ENCODE measurements at places on chromosomes 2 and 18. TPM values are rescaled to one million over a fixed set of nuclear protein-coding genes. Genes with fewer than 3 reads are reported as not detected.

DNA sequence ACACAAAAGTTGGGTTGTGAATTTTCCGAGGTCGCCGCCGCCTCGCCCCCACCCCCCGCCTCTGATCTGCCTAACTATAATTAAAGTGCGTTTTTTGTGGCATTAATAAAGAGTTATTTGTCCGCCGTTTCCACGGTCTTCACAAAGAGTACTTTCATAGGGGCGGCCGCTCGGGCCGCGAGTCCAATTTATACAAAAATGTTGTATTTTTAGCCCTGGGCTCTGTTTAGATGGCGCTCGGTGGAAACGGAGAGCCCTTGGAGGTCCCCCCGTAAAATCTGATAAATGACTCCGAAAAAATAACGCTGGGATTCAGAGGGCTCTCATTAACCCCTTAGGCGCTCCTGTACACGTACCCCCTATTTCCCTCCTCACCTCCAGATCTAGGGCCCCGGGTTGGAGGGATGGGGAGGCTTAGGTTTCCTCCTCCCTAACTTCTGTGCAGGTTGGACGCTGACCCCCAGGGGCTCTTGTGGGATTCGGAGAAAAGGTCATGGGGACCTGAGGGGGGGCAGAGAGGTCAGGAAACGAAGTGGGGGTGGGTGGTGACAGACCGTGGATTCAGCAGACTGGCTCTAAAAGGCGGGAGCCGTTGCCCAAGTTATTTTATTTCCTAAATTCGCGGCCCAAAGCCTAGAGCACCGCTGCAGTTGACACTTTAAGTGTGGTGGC, 1.9 kb downstream of the CYP26B1 start:
- peak; percentile 89 for DNase-seq

DNA sequence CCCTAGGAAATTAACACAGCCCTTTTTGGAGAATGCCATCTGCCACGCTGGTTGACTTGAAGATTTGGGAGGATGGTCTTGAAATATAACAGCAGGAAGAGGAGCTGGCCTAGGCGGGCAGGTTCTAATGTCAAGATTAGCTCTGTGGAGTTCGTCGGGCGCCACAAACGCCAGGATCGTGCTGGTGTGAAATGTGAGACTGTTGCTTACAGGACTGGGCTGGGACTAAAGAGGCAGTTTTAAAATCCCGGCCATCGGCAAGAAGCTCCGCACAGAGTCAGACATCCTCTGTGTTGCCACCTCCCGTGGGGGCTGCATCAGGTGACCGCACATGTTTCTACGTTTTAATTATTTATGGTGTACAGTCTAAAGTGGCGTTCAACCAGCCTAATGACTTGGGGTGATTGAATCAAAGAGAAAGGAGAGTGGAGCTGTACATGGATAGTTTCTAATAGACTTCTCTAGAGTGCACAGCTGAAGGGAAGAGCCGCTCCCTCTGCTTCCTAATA, 99.4 kb upstream of the BCL11A start:
- no peak for DNase-seq

- no peak for DNase-seq
Measured at GRCh38 chr2:19158896-19159295, 199.5 kb downstream of the OSR1 start.

DNA sequence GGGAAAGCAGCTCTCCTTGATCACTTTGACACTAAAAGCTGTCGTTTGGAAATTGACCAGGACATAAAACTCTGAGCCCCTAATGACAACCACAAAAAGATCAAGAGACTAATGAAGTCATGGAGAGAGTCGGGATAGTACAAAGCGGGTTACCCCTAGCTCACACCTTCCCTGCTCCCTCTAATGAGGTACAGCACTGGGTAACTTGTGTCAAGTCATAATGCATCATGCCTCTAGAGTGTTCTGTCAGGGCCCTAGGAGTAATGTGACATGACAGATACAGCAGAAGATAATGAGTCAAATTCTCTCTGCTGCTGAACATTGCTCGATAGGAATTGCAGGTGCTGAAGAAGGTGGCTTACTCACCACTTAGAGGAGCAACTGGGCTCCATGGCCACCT, 130.7 kb downstream of the AQP4 start:
- peak; percentile 50 for DNase-seq

The SRD5A2 gene
- total RNA-seq, result not detected

The CAPN14 gene
- total RNA-seq, result not detected

- DNase-seq, result no peak
Measured at GRCh38 chr2:156021146-156022040, 311.1 kb downstream of the NR4A2 start.

The VWA3B gene
- total RNA-seq, result not detected

The MBOAT2 gene
- 14.6 TPM for total RNA-seq

DNA sequence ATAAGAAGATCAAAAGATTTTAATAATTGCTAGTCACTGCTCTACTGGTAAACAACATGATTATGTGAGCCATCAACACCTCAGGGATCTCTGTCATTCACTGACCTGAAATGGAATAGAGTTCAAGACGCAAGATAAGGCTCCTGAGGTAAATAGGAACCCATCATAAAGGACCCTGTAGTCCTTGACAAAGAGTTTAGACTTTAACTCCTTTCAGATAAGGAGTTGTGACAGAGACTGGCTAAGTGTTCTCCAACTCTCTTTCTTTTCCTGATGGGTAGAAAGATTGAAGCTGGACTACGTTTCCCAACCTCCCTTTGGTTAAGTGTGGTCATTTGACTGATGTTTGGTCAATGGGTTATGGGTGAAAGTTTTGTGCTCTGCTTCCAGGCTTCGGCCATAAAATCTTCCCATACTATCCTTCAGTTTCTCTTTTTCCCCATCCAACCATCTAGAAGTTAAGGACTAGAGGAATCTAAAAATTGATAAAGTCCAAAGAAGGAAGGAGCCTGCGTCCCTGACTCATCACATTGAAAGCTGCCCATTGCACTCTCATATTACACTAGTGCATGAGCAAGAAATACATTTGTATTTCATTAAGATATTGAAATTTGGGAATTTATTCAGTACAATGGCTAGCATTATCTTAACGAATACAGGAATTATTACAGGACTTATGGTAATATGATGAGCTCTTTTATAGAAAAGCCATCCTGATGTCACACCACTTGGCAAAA, 293.7 kb upstream of the ACVR2A start:
- DNase-seq, result no peak

DNA sequence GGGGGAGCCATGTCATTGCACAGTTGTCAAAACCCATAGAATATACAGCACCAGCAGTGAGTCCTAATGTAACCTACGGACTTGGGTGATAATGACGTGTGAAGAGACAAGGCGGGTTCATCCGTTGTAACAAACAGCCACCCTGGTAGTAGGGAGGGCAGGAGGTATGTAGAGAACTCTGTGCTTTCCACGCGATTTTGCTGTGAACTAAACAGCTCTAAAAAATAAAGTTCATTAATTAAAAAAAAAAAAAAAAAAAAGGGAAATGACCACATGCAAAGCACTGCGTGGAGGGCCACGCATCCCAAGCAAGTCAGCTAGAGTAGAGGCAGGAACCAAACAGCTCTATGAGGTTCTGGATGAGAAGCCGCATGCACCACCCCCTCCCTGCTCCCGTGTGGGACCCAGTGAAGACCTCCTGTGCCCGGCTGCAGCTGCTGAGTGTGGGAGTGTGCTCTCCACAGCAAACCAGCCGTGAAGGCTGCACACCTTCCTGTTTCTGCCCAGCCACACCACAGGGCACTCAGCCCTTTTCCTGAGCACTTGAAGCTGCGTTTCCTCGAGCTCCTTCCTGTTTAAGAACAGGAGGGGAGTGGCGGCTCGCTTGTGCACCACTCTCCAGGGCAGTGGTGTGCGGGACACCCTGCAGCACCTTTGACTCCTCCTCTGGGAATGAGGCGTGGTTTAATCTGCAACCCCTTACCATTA, 65.6 kb downstream of the ODC1 start:
- DNase-seq, result no peak

DNA sequence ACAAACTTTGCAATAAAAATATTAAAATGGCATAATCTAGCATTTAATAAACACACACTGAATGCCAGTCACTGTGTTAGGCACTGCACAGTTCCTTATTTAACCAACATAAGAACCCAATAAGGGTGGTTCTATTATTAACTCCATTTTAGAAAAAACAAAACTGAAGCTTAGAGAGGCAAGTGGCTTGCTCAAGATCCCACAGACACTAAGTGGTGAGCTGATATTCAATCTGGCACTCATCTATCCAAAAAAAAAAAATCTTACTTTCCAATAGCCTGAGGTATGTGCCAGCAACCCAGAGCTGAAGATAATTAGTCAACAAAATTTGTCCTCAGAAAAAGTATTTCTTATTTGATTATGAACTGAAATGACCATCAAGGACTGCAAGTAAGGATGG, 799 bp downstream of the CYTIP start:
- DNase-seq, result no peak

Data from esophagus muscularis mucosa (tissue), 4 donors.